ENCODE measurements at places on chromosomes 6 and 20.

DNA sequence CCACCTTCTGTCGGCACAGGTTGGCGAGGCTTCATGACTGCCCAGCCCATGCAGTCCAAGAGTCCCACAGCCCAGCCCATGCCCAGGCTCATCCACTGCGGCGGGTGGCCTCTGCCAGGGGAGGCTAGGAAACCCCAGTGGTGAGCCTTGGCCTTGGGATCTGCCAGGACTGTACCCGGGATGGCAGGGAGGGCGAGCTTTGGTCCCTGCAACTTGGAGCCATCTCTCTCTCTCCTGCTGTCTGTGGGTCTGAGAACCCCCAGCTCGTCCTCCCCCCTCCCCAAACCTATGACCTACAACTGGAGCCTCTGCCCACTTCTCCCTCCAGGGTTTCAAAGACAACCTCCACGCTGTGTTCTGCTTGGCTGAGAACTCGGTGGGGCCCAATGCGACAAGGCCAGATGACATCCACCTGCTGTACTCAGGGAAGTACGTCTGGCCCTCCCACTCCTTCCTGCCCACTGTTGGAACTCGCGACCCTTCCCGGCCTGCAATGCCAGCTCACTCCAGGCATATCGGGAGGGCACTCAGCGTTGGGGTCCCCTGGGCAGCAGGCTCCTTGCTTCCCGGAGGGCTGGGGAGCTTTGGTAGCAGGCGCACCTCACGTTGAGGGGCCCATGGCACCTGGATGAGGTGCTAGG, 19.7 kb downstream of the NPEPL1 start:
- DNase-seq: no peak

- DNase-seq: no peak
Measured at GRCh38 chr6:143037470-143037869, 23.2 kb upstream of the AIG1 start.

DNA sequence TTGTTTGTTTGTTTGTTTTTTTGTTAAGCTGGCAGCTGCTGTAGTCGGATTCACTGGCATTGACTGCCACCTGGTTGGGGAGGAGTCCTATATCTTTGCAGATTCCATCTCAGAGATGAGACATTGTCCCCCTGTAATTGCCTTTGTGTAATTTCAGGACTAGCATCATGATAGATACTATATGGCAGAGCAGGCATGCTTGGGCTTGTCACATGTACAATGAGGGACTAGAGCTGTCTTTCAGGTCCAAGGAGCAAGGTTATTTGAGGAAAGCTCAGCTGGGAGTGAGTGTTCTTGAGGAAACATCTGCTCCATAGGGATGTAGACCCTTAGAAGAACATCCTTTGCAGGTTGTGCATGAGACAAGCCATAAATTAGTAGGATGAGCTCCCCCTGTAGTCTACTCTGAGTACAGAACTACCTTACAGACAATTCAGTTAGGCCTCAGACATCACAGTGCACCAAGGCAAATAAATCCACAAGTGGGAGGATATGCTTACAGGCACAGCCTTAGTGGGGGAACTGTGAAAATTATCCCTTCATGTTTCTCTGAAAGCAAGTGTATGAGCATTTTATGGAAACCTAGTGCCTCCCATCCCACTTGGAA, 62.1 kb downstream of the BMP2 start:
- DNase-seq: no peak

- DNase-seq: no peak
Measured at GRCh38 chr6:29479560-29479959, 8.2 kb downstream of the MAS1L start.

DNA sequence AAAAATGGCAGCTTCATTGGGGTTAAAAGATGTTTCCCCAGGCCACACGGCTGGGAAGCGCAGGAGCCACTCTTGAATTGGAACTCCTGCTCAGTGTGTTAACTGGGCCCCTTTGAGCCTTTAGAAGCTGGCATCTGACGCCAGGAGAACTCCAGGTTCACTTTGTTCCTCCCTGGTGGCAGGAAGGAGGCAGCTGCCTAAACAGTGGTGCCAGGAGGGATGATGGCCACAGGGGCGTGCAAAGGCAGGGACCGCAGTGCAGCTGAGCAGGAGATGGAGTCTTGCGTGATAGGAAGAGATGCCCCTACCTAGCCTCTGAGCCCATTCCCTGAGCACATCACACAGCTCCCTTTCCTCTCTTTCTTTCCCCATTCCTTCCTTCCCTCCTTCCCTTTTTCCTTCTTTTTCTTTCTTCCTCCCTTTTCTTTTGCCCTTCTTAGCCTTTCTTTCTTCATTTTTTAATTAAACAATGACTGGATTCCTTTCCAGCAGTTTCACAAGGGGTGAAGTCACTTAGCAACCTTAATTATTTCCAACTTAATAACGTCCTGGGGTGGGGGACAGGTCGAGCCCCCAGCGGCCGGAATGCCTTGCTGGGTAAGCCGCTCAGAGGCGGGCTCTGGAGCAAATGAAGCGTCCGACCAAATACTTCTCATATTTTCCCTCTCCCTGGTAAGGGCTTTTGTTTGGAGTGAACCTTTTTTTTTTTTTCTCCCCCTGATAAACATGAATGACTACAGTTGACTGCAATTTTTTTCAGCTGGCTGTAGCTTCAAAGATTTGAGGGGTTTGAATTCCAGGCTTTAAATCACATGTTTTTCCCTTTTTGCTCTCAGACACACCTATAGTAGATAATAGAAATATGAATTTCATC, 20.8 kb upstream of the BMP7 start:
- no peak for DNase-seq

GRCh38 chr20:33081411-33082154, 2.1 kb downstream of the BPIFB4 start:
- no peak for DNase-seq
